ENCODE measurements at places on chromosomes 11 and 22. TPM values are rescaled to one million over a fixed set of nuclear protein-coding genes. Genes with fewer than 3 reads are reported as not detected.

MRGPRX4 gene
- total RNA-seq, result not detected

OR8K5 gene
- not detected for total RNA-seq

SAMM50 gene
- total RNA-seq, result 35.1 TPM

UBTFL1 gene
- not detected for total RNA-seq

TUBA8 gene
- total RNA-seq, result 0.35 TPM

PRG3 gene
- not detected for total RNA-seq

BTBD18 gene
- not detected for total RNA-seq

RNF169 gene
- 18.2 TPM for total RNA-seq

GP1BB gene
- total RNA-seq, result not detected

SOX10 gene
- not detected for total RNA-seq

SLC22A25 gene
- not detected for total RNA-seq

BIK gene
- 45.0 TPM for total RNA-seq

SPDYC gene
- total RNA-seq, result not detected

TLCD5 gene
- 3.8 TPM for total RNA-seq

ALG12 gene
- total RNA-seq, result 33.2 TPM

TRIM6 gene
- total RNA-seq, result 10.4 TPM

ART1 gene
- total RNA-seq, result not detected

NCR3LG1 gene
- total RNA-seq, result 2.1 TPM

CARD18 gene
- not detected for total RNA-seq

SMTNL1 gene
- total RNA-seq, result not detected

SLC22A12 gene
- not detected for total RNA-seq

TMPRSS5 gene
- not detected for total RNA-seq

H19 gene
- 0.55 TPM for total RNA-seq

KCTD21 gene
- 12.6 TPM for total RNA-seq

RFPL1 gene
- not detected for total RNA-seq

VPS26B gene
- total RNA-seq, result 17.7 TPM

IRF7 gene
- total RNA-seq, result 17.1 TPM

LRRC4C gene
- total RNA-seq, result 0.69 TPM

USP47 gene
- total RNA-seq, result 107 TPM

KREMEN1 gene
- total RNA-seq, result 7.5 TPM

MADD gene
- total RNA-seq, result 23.8 TPM

POU2AF1 gene
- total RNA-seq, result not detected

GNAZ gene
- total RNA-seq, result 1.4 TPM

DGCR6L gene
- 28.1 TPM for total RNA-seq

PATZ1 gene
- total RNA-seq, result 17.7 TPM

MYRF gene
- total RNA-seq, result 4.2 TPM

MEI1 gene
- 0.52 TPM for total RNA-seq

CSRP3 gene
- not detected for total RNA-seq

GRAMD1B gene
- total RNA-seq, result 0.69 TPM

PYGM gene
- total RNA-seq, result not detected

SDF2L1 gene
- total RNA-seq, result 43.9 TPM

C22orf42 gene
- total RNA-seq, result not detected

MS4A6E gene
- total RNA-seq, result not detected

PCNX3 gene
- 16.7 TPM for total RNA-seq

CHCHD10 gene
- total RNA-seq, result 0.69 TPM

C22orf31 gene
- total RNA-seq, result not detected
